ENCODE measurements at places on chromosomes 2 and 18.

DNA sequence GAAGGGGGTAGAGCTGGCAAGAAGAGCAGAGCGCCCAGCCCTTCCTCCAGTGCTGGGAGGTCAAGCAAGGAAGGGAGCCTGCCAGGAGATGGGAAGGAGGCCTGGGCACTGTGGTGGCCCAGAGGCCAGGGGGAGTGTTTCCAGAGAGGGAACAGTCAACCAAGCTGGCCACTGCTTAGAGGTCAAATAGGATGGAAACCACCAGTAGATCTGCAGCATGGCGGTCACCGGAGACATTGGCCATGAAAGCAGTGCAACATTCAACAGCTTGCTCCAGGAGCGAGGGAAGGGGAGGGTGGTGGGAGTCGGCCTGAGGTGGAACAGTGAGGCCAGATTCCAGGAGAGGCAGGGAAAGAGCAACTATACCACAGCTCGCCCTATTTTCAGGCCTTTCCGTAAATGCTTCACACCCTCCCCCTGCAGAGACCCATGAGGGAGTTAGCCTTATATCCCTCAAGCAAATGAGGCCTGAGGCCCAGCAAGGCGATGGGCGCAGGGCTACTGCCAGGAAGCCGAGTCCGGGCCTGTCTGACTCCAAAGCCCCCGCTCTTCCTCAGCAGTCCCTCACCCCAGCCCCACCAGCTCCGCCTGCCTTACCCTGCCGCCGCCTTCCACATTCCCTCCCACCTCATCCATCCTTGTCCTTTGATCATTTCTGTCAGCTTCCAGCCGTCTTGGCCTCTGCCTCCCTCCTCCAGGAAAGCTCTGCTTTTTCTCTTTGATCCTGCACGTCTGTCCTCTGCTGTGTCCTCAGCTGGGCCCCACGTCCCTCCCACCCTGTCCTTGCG is 17.0 kb downstream of the KCNK3 start:
- DNase-seq: no peak

- no peak for DNase-seq
Measured at GRCh38 chr2:109402980-109403840, 210.6 kb downstream of the SEPTIN10 start.

GRCh38 chr18:54129448-54130067 is 94.9 kb downstream of the MBD2 start:
- no peak for DNase-seq

GRCh38 chr2:16885027-16885426 is 219.4 kb upstream of the CYRIA start:
- no peak for DNase-seq

- DNase-seq: no peak
Measured at GRCh38 chr18:14577971-14578370, 34.6 kb upstream of the POTEC start.

Data from right atrium auricular region (tissue), 2 donors.